ENCODE measurements at places on chromosomes 12 and 14.

GRCh38 chr14:77474479-77475177, 16.7 kb downstream of the AHSA1 start:
- no peak for DNase-seq

DNA sequence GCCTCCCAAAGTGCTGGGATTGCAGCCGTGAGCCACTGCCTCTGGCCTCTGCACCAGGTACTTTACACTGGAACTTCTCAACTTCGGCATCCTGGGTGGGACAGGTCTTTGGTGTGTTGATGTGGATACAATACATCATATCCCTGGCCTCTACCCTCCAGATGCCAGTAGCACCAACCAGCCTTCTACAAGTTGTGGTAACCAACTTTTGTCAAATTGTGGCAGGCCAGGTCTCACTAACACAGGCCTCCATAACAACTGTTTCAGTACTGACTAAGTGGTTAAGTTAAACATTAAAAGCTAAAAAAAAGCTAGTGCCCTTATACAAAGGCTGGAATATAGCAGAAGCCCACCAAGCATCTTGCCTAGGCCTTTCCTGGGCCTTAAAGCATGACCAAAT, 232.9 kb downstream of the PCNX1 start:
- no peak for DNase-seq

GRCh38 chr14:55303125-55303499, 31.9 kb downstream of the FBXO34 start:
- no peak for DNase-seq

GRCh38 chr14:98909251-98909944, 362.6 kb downstream of the BCL11B start:
- DNase-seq, result no peak

GRCh38 chr14:103868242-103868897, 21.0 kb upstream of the PPP1R13B start:
- DNase-seq, result no peak

GRCh38 chr12:98744680-98745079, 99.6 kb downstream of the APAF1 start:
- DNase-seq, result peak; percentile 18

DNA sequence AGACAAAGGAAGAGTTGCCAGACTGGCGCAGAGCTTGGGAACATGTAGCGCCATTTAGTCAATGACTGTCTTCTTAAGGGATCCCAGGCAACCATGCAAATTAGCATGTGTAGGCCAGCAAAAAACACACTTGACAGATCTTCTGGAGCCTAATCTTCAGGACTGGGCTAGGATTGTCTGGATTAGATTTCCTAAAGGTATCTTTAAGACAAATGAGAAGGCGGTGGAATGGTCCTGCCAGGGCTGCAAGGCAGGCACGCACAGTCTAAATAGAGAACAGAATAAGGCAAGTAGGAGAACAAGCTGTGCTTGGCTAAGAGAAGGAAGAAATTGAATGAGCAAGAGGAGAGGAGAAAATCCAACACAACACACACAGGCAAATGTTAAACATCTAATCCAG, 80.0 kb downstream of the CIT start:
- no peak for DNase-seq

DNA sequence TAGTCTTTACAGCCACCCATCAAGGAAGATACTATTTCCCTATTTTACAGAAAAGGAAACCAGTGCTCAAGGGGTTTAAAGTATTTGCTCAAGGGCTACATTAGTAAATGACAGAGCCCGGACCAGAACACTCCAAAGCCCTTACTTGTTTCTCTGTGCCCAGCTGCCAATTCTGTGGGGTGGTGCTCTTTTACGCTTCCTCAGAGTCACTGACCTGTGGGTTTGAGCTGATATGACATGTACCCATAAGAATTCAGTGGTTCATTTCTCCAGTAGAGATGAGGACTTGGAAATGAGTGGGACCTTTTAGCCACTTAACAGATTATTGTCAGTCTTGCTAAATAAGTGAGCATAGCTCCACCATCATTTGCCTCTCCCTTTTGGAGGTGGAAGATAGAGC, 37.4 kb upstream of the NKX2-8 start:
- no peak for DNase-seq

DNA sequence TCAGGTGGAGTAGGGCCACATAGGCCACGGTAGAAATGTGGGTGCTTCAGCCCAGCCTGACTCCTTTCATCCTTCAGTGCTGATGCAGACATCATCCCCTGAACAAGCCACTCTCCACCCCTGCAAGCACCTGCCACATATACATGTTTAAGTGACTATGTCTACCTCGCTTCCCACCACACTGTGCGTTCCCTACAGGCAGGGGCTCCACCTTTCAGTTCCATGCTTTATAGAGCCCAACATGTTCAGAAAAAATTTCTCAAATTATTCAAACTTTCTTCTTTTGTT, 11.6 kb downstream of the SLC7A7 start:
- no peak for DNase-seq

DNA sequence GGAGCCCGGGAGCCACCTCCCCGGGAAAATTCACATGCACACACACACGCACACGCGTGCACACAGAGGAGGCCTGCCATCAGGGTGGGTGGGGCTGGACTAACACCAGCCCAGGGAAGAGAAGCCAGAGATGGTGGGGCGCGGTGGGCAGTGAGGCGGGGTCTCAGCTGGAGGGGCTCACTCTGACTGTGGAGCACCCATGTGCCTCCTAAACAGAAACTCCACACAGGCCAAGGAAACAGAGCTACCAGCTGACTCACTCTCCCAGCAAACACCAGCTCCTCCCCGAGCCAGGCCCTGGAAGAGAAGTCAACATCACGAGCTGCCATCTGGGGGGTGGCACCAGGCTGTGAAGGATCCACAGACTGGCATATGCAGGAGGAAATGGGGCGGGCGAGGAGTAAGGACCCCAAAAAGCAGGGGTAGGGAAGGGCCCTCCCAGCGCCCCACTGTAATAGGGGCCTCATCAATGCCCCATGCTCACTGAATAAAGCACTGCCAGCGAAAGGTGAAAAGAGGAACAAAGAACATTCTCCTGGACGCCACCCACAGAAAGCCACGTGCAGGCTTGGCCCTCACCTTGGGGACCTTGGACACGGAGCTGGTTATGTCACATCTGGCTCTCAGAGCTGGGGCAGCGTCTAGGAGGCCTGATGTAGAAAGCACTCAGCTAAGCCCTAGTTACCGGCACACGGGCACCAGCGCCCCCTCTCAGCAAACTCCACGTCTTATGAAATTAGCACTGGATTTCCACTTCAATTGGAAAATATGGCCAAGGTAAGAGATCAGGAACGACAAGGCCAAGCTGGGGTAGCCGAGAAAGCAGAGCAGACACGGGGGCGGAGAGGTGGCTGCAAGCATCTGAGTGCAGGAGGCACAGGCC, 8.4 kb upstream of the INF2 start:
- no peak for DNase-seq

DNA sequence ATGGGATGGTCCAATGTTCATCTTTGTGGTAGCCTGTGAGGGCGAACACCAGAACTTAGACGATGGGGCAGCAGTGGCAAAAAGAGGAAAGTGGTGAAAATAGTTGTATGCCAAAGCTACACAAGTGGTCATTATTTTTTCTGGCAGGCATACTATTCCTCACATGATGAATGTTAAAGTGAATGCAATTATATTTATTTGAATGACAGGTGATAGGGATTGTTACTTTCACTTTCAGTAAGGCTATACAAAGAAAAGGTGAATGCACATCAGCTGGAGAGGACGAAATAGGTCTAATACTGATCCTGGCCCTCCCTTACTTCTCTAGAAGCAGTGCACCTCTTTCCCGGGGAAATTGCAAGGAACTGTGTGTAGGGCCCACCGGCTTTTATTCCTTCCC, 470.1 kb downstream of the TMTC2 start:
- DNase-seq, result no peak

- DNase-seq, result no peak
Observed at GRCh38 chr12:123813349-123813748, 51.2 kb downstream of the DNAH10 start.

DNA sequence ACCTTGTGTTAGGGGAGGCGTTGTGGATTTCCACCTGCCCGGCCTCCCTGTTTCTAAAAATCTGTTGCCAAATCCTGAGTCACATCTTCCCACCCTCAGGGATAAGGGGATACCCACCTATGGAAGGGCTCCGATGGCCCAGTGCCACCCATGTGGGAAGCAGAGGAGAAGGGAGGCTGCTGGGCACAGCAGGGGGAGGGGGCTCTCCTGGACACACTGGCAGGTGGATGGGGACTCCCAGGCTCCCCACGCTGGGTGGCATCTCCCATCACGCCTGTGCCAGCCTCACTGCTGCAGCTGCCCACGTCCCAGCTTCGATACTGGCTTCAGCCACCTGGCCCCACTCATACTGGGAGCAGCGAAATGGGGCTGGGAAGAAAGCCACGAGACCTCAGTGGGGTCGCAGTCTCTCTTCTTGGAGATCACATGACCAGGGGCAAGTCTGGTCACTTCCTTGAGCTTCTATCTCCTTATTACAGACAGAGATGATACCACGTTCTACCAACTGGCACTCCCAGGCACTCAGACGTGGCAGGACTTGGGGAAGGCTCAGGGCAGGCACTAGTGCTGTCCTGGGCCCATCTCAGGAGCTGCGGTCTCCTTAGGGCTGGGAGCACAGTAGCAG, 72.2 kb downstream of the PITPNM2 start:
- DNase-seq, result no peak

DNA sequence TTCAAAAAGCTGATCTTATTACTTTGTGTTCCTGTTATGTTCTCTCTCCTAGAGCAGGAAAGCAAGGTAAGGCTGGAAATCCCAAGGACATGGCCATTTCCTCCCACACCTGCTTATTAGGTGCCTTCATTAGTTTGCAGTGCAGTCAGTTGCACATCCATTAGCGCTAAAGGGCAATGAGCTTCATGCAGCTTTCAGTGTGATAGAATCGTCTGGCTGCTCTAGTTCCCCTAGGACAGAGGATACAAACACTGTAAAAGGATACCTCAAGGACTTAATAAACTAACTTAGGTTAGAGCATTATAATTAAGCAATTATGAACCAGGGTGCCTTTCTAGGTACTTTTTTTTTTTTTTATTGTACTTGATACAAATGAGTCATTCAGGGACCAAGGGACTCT, 21.1 kb downstream of the TMEM117 start:
- no peak for DNase-seq

DNA sequence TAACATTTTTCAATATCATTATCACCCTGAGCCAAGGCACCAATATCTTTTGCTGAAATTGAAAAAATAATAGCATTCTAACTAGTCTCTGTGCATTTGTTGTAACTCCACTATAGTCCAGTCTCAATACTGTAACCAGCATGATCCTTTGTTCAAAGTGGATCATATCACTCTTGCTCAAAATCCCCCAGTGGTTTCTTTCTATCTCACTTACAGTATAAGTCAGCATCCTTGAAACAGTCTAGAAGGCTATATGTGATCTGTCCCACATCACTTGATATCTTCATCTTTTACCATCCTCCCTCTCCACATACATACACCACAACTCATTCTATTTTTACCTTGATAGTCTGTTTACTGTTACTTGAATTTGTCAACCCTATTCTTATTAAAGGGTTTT, 435.7 kb downstream of the CCER1 start:
- DNase-seq, result no peak

- DNase-seq, result no peak
Observed at GRCh38 chr12:106582249-106582591, 584 bp upstream of the RFX4 start.

DNA sequence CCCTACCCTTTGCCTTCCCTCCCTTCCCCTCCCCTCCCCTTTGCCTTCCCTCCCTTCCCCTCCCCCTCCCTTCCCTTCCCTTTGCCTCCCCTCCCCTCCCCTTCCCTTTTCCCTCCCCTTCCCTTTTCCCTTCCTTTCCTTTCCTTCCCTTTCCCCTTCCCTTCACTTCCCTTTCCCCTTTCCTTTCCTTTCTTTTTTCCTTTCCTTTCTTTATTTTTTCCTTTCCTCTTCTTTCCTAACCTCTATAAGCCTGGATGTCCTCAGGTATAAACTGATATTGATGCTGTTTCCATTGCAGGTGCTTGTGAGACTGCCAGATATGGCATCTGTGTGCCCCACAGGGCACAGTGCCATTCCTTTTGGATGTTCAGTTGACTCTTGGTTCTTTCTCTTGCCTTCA, 163.2 kb downstream of the ESRRB start:
- no peak for DNase-seq

DNA sequence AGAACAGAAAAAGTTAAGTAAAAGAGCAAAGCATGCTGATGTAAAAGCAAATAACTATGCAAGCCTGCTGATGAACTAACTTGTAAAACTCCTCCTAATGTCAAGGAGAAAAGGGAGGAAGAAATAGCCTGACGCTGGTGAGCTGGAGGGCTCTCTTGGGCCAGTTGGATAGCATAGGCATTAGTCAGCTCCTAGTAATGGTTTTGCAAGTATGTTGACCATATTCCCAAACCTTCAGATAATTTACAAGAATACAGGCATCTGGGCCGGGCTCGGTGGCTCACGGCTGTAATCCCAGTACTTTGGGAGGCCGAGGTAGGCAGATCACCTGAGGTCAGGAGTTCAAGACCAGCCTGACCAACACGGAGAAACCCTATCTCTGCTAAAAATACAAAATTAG, 871.4 kb downstream of the C12orf50 start:
- DNase-seq, result no peak

DNA sequence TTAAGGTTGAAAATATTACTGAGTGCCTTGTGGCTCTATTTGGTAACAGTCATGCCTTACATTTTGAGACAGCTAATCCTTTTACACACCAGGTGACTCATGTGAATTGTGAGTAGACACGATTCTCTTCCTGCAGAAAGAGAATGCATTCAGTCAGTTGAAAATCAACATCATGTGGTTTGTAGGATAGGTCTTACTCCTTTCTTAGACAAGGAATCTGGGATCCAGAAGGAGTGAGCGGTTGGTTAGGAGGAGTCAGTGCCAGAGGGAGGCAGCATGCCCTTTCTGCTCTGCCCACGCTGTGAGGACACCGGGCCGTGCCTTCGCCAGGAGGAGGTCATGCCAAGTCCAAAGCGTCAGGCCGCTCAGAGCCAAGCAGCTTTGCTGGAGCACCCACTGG, 47.6 kb downstream of the TRAF3 start:
- DNase-seq, result no peak

- DNase-seq, result no peak
Observed at GRCh38 chr12:12883369-12884001, 7.9 kb upstream of the GPRC5A start.

- DNase-seq, result no peak
Observed at GRCh38 chr14:55241673-55242072, 29.5 kb upstream of the FBXO34 start.

- DNase-seq, result no peak
Observed at GRCh38 chr12:116876151-116876869, 4.9 kb downstream of the HRK start.

DNA sequence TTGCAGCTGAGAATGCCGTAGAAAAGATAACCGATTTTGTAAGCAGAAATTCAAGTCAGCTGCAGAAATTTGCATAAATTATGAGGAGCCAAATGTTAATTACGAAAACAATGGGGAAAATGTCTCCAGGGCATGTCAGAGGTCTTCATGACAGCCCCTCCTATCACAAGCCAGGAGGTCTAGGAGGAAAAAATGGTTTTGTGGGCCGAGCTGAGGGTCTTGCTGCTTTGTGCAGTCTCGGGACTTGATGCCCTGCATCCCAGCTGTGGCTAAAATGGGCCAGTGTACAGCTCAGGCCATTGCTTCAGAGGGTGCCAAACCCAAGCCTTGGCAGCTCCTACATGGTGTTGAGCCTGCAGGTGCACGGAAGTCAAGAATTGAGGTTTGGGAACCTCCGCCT, 131.2 kb upstream of the PDE3A start:
- no peak for DNase-seq

GRCh38 chr14:39469094-39469710, 37.0 kb upstream of the FBXO33 start:
- DNase-seq, result no peak
